ENCODE measurements at places on chromosomes 2 and 18. TPM values are rescaled to one million over a fixed set of nuclear protein-coding genes. Genes with fewer than 3 reads are reported as not detected.

The IL1R2 gene
- 0.52 TPM for total RNA-seq

The ST8SIA5 gene
- 2.1 TPM for total RNA-seq

The AGXT gene
- not detected for total RNA-seq

The ST6GAL2 gene
- 3.1 TPM for total RNA-seq

The LRATD1 gene
- 5.2 TPM for total RNA-seq

The BAZ2B gene
- total RNA-seq, result 76.2 TPM

The HSBP1L1 gene
- 2.1 TPM for total RNA-seq

The GATA6 gene
- total RNA-seq, result 2.6 TPM
